NCI-H1092 treated with DMSO at 0.1 percent for 48 hours (cell line): ENCODE measurements at places on chromosomes 16 and 17.

- no peak for DNase-seq
Measured at GRCh38 chr16:11079652-11080187, 135.4 kb downstream of the CLEC16A start.

DNA sequence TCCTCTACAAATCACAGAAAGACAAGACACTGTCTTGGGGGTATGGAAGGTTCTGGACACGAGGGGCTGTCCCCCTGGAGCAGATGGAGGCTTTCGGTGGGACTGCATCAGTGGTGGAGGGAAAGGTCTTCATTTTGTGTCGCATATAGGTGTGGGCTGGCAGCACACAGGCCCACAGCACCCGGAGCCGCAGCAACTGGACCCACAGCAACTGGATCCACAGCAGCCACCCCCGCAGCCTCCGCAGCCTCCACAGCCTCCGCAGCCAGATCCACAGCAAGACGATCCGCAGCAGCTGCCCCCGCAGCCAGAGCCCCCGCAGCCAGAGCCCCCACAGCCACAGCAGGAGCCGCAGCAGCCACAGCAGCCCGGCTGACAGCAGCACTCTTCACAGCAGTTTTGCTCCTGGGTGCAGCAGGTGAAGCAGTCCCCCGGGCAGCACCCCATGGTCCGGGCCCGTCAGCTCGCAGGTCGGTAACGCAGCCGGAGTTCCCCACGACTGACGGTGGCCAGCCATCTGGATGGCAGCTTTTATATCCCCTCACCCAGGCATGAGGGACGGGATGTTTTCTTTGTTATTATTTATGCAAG is at the start of gene KRTAP17-1:
KRTAP17-1 (minus strand) TSS at position 507 of the 591 bp plus-strand sequence; CDS start at position 447, 60 bp downstream.
- DNase-seq, result no peak

- DNase-seq, result no peak
Measured at GRCh38 chr17:29911641-29912177, 18.3 kb downstream of the SSH2 start.

DNA sequence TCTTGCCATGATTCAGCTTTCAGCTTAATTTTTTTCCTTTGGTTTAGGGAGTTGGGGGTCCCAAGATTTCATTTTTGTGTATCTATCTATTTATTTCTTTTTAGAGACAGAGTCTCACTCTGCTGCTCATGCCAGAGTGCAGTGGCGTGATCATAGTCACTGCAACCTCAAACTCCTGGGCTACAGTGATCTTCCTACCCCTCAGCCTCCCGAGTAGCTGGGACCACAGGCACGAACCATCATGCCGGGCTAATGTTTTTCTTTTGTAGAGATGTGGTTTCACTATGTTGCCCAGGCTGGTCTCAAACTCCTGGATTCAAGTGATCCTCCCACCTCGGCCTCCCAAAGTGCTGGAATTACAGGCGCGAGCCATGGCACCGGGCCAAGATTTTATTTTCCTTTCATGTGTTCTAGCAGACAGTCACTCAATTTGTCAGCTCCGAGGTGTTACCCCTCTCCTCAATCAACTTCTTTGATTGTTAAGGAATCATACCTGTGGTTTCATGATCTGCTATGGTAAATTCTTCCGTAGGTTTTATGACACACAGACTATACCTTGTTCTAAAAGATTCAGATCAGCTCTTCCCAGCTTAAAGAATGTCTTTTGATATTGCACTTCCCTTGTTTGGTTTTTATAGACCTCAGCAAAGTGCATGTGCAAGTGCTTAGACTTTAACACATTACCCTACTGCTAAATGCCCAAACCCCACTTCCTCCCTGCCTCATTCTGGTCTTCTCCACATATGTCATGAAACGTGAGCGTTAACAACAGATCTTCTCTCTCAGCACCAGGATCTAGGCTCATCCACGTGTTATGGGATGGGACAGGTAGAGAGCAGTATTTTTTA is 13.0 kb downstream of the UNC45B start:
- no peak for DNase-seq

DNA sequence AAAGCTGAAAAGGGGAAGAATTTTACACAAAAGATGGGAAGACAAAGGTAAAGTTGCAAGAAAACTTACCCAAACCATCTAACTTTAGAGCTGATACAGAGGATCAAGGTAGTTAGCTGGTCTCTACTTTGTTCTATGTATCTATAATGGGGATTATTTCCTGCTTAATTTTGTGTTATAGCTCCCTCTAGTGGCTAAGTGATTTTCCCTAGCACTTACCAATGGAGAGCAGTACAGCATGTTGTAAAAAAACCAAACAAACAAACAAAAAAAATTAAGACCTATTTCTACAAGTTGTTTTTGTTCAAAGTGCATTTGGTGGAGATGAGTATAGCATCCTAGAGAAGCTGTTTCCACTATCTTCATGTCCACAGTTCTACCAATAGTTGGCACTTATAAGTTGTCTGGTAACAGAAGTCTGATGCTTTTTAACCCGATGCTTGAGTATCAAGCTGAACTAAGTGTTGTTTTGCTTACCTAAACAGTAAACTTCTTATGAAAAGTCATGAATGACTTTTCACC is 7.5 kb downstream of the SRSF1 start:
- DNase-seq, result peak; percentile 69
